ENCODE measurements at places on chromosomes 7 and 10.
A peak's percentile ranks its signal among the peaks of the same experiment; 100 is the strongest.

GRCh38 chr7:3056234-3057065 is 12.8 kb upstream of the CARD11 start:
- no peak for DNase-seq

DNA sequence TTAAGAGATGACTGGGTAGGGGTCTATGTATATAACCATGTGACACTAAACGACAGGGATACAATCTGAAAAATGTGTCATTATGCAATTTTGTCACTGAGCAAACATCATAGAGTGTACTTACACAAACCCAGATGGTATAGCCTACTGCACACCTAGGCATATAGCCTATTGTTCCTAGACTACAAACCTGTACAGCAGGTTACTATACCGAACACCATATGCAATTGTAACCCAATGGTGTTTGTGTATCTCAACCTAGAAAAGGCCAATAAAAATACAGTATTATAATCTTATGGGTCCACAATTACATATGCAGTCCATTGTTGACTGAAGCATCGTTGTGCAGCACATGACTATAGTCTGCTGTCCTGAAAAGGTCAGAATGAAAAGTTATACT is 22.9 kb downstream of the STRIP2 start:
- no peak for DNase-seq

- DNase-seq: no peak
Observed at GRCh38 chr7:106572394-106573124, 88.4 kb downstream of the CCDC71L start.

- DNase-seq: no peak
Observed at GRCh38 chr10:75469006-75469616, 37.7 kb downstream of the LRMDA start.

GRCh38 chr7:130366564-130366963 is 13.7 kb upstream of the CPA1 start:
- DNase-seq: no peak

- DNase-seq: no peak
Observed at GRCh38 chr10:119441921-119442757, 100.4 kb downstream of the RGS10 start.

DNA sequence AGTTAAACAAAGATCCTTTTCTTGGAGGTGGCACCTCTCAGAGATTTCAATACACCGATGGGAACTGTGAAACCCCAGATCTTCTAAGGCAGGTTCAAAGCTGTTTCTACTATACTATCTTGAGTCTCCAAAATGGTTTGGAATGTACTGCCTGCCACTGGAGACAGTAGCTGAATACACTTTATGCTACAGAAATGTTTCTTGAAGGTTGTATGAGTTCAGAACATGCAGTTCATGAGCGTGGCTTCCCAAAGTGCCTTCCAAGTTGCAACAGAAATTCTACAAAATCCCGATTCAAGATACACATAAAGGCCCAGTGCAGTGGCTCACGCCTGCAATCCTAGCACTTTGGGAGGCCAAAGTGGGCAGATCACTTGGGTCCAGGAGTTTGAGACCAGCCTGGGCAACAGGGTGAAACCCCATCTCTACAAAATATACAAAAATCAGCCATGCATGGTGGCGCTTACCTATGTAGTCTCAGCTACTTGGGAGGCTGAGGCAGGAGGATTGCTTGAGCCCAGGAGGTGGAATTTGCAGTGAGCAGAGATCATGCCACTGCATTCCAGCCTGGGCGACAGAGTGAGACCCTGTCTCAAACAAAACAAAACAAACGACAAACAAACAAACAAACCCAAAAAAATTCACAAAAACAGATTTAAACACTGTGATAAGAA is 36.3 kb downstream of the FAM171A1 start:
- DNase-seq: no peak

- no peak for DNase-seq
Observed at GRCh38 chr7:69934144-69934903, 336.0 kb downstream of the AUTS2 start.

- DNase-seq: no peak
Observed at GRCh38 chr10:114404171-114405010, at the start of gene AFAP1L2. AFAP1L2 (minus strand) TSS chr10:114404502; CDS start chr10:114404455, 47 bp downstream.

- no peak for DNase-seq
Observed at GRCh38 chr7:13017881-13018280, 330.4 kb downstream of the ARL4A start.

DNA sequence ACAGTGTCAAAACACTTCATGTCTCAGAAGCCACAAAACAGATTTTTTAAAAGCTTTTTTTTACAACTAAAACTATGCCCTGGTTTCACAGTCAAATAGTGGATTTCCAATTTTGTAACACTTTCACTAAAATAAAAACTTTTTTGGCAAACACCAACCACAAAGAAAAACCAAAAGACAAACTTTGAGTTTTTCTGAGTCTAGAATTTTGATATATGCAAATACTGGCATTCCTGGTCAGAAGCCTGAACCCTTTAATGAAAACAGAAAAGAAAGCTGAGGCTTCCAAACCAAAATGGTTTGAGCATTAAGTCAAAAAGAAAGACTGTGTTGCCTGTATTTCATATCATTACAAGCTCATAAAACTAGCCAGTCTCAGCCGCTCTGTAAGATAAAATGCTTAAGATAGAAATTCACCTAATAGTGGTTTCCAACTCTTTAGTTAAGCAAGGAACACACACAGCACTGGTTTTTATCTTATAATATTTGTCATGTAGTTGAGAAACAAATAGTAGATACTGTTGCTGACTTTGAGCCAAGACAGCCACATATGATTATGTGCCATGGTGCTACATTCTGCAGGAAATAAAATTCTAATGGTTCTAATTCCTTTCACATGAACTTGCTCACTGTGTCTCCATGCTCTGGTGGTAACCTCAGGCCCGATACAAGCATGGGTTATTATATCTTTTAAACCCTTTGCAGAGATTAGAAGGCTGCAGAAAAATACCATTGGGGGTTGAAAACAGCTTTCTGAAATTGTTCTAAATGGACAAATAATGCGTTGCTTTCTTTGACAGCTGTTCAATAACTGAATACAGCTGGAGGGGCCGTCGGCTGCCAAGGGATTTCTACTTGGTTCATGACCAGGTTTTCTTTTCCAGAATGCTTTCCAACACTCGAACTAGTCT is 49.4 kb downstream of the FAM171A1 start:
- no peak for DNase-seq

DNA sequence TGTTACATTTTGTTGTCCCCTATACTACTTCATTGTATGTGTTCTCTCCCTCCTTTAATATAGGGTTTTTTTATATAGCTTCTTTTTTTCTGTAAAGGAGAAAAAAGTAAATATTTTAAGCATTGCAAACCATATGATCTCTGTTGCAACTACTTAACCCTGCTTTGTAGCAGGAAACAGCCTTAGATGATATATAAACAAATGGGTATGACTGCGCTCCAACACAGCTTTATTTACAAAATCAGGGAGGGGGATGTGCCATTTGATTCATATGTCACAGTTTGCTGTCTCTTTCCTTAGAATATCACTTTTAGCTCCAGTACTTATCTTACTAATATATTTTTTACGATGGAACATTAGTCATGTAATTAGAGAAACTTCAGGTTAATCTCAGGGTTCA is 155.2 kb upstream of the GNAI1 start:
- no peak for DNase-seq

DNA sequence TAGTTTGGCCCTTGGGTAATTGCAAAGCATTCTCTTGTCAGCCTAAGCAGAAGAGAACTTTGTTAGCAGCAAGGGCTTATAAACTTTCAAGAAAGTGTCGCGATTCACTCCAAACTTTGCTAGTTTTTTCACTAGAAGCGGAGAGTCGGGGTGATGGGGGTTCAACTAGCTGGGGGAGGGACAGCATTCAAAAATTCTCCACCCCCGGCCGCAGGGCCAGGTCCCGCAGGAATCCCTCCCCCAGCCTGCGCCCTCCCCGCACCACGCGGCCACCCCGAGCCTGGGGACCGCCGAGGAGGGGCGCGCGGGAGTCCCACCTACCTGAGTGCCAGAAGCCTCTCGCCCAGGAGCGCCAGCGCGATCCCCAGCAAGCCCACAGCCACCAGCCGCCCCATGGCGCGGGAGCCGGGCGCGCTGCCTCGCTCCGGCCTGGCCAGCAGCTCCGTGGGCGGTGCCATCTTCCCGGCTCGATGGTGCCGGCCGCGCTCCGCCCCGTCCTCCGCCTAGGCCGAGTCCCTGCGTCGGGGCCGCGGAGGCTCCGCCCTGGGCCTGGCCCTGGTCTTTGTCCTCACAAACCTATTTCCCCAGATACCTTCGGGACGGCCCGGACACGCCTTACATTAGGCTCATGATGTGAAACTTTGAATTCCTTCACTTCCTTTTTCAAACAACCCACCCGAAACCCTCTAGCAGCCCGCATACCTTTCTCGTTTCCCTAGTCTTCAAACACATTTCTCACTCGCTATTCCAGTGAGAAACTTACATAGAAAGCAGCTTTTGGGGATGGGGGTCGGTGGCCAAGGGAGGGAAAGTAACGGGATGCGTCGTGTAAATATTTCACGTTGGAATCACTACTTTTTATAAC is at the start of gene PON2:
Gene PON2, minus strand, starts transcription at position 472 of the 865 bp plus-strand sequence. Its CDS starts 77 bp downstream, at position 395.
- DNase-seq: peak; percentile 62

- no peak for DNase-seq
Observed at GRCh38 chr7:43888993-43889945, 17.1 kb downstream of the URGCP start.

GRCh38 chr7:133330085-133330484 is 77.2 kb downstream of the EXOC4 start:
- no peak for DNase-seq

DNA sequence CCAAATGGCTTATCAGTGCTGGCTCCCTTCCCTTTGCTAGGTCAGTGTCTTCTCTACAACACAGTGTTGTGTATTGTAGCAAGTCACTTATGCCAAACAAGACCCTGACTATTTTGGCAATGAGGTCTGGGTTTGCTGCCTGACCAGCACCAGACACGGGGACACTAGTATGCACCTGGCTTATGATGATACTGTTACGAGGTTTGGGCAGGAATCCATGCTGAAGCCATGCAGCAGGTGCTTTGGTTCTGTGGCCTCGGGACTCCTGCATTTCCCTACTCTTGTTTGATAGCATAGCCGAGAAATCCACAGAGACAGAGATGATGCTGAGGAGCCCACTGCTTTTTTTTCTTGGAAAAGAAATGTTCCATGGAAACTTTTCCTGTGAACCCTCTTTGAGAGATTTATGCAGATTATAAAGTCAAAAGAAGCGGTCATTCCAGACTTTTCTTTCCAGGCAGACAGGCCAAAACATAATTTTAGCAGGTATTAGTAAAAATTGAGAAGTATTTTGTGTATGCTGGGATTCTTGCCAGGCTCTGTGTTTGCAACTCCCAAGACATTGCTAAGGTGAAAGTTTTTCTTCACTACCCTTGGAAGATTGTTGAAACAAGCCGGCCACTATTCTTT is 291.1 kb downstream of the BBS9 start:
- no peak for DNase-seq

- DNase-seq: no peak
Observed at GRCh38 chr10:124756156-124756903, 12.2 kb upstream of the FAM53B start.

GRCh38 chr10:51666456-51666855 is 32.9 kb downstream of the CSTF2T start:
- no peak for DNase-seq

- DNase-seq: no peak
Observed at GRCh38 chr7:11236680-11237079, 263.0 kb downstream of the PHF14 start.

GRCh38 chr10:5510281-5511072 is 11.1 kb upstream of the CALML5 start:
- DNase-seq: no peak

GRCh38 chr10:133230044-133230361 is at the start of gene UTF1:
UTF1 (plus strand) TSS chr10:133230217; CDS start chr10:133230289, 72 bp downstream.
- DNase-seq: no peak

GRCh38 chr7:73994761-73995160 is 33.2 kb upstream of the ELN start:
- DNase-seq: no peak

DNA sequence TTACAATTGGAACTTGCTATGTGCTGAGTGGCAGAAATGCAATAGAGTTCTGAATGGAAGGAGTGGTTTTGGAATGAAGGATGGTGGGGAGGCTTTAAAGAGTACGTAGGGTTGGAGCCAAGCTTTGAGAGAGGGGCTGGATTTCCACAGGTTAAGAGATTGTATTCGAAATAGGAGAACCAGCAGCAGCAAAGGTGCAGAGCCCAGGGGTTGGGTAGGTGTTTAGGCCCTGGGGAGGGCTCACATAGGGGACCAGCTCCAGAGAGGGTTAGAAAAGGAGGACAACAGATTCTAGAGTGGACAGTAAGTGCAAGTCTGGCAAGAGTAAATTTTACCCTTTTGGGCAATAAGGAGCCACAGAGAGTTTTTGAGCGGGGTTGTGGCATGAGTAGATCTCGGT is 297.2 kb downstream of the RPS24 start:
- DNase-seq: no peak

GRCh38 chr7:44096326-44096881 is 7.7 kb upstream of the AEBP1 start:
- DNase-seq: no peak

- no peak for DNase-seq
Observed at GRCh38 chr10:71981015-71981875, 17.1 kb downstream of the CHST3 start.

DNA sequence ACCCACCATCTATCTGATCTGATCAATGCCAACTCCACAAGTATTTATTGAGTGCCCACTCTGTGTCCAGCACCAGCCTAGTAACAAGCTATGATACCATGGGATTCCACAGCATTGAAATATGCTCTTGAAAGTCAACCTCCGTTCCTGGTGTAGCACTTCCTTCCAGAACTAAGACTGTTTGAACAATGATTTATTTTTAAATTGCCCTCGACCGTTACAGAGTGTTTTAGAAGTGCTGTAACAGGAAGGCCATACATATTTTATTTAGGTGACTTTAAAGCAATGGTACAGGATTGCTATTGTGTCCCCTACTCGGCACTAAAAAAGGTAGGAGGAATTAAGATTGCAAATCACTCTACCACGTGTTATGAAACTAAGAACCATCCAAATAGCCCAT is 225.6 kb downstream of the TEX36 start:
- DNase-seq: no peak

GRCh38 chr7:121831351-121831750 is 41.6 kb upstream of the PTPRZ1 start:
- no peak for DNase-seq

Data from left renal pelvis (tissue), 4 donors.